SHP77 treated with DMSO at 0.1 percent for 48 hours (cell line): ENCODE measurements at places on chromosomes 7 and 10.

DNA sequence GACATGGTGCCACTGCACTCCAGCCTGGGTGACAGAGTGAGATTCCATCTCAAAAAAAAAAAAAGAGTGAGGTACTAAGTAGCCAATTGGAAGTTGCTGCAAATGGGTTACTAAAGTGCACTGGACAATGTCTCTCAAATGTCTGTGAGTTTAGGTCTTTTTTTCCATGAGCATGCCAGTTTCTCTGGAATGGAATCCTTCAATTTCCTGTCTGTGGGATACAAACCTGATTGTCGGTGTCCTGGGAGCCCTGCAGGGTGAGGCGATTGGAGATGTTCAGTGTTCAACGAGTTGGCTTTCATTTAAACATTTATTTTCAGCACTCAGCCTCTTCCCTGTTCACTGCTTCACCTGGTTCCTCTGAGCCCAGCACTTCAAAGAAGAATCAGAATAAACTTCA, 5.3 kb upstream of the CALD1 start:
- DNase-seq: no peak

DNA sequence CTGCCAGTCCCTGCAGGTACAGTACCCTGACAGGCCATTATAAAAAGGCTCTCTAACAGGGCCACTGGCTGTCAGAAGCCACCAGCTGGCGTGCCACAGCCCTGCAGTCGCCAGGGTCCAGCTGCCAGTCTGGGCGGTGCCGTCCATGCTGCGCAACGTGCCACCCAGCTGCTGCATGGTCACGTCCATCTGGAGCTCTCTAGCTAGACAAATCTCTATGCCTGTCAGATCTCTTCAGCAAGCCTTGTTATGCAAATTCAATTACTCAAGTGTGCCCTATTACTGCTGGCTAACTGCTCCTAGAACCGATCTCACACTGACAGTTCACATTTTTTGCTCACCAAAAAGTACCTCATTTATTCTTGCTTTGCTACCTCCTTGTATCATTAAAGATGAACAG, 75.9 kb downstream of the HIBADH start:
- peak; percentile 95 for DNase-seq

- DNase-seq: no peak
These were observed 464.5 kb downstream of the ARL4A start for GRCh38 chr7:13151978-13152377.

DNA sequence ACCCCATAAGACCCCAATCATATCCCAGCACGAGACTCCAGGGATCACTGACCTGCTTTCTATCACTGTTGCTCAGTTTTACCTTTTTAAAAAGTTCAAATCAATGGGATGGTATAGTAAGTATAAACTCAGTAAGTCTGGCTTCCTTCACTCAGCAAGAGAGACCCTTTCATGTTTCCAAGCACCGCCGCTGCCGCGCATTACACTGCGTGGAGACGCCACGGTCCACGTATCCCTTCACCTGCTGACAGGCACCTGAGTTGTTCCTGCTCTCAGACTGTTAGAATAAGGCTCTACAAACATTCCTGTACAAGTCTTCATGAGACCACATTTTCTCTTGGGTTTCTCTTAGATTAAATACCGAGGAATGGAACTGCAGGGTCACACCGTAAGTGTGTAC, 28.3 kb downstream of the MAD1L1 start:
- DNase-seq: no peak

GRCh38 chr10:96720422-96721206, at the start of gene PIK3AP1:
Gene PIK3AP1 (minus strand): TSS chr10:96720514. CDS start chr10:96720394, 120 bp downstream.
- peak; percentile 75 for DNase-seq

- no peak for DNase-seq
These were observed 183.1 kb downstream of the NRP1 start for GRCh38 chr10:33151344-33151864.

- DNase-seq: no peak
These were observed 13.1 kb downstream of the INHBA start for GRCh38 chr7:41689815-41690214.

- DNase-seq: no peak
These were observed 10.4 kb downstream of the CUL2 start for GRCh38 chr10:35079763-35080162.

GRCh38 chr7:36265680-36266079, 112.6 kb downstream of the EEPD1 start:
- no peak for DNase-seq

GRCh38 chr10:87593702-87594101, 66.0 kb upstream of the PAPSS2 start:
- no peak for DNase-seq

DNA sequence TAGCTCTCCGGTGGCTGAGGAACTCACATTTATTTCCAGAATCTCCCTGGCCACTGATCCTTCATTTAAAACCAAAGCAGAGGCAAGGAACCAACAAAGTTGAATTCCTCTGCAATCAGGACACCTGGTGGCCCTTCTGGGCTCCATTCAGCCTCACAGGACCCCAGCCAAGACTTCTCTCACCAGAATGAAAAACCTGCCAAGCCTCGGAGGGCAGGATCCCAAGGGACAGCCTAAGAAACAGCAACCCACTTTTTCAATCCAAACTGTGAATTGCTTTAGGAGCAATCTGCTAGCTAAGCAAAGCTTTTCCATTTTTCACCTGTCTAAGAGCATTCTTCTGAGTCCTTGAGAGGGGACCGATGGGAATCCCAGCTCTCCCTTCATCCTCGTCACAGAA, 34.6 kb downstream of the OAT start:
- DNase-seq: no peak

DNA sequence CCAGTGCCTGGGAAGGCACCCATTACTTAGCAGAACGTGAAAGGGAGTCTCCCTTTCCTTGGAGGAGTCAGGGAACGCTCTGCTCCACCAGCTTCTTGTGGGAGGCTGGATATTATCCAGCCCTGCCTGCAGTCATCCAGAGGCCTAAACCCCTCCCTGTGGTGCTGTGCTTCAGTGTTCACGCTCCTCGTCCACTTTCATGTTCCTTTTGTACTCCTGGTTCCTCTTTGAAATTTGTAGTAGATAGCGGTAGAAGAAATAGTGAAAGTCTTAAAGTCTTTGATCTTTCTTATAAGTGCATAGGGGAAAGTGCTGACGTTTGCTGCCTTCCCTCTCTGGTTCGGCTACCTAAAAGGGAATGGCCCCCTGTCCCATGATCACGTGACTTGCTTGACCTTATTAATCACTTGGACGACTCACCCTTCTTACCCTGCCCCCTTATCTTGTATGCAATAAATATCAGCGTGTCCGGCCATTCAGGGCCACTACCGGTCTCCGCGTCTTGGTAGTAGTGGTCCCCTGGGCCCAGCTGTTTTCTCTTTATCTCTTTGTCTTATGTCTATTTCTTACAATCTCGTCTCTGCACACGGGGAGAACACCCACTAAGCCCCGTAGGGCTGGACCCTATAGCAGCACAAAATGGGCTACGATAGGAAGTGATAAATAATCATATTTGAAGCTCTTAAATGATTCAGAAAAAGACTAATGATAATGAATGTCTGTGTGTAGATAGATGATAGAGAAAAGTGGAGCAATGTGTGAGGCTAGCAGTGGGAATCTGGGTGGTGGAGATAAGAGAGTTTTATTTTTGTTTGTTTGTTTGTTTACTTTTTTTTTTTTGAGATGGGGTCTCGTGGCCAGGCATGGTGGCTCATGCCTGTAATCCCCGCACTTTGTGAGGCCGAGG, 5.8 kb upstream of the ESYT2 start:
- DNase-seq: no peak

DNA sequence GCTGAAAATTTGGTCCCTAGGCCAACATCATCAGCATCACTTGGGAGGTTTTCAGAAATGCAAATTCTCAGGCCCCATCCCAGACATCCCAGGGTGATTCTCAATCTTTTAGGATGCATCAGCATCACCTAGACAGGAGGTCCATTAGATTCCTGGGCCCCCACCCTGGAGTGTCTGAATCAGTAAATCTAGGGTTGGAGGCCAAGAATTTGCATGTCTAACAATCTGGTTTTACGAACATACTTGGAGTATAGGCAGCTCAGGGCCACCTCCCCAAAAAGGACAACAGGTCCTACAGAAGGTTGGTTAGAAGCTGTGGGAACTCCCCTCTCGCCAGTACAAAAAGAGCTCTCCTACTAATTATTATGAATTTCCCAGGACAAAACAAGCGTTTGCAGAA, 15.5 kb downstream of the ZC3HAV1 start:
- no peak for DNase-seq

- DNase-seq: no peak
These were observed 114.2 kb downstream of the TAF3 start for GRCh38 chr10:7932301-7933036.

DNA sequence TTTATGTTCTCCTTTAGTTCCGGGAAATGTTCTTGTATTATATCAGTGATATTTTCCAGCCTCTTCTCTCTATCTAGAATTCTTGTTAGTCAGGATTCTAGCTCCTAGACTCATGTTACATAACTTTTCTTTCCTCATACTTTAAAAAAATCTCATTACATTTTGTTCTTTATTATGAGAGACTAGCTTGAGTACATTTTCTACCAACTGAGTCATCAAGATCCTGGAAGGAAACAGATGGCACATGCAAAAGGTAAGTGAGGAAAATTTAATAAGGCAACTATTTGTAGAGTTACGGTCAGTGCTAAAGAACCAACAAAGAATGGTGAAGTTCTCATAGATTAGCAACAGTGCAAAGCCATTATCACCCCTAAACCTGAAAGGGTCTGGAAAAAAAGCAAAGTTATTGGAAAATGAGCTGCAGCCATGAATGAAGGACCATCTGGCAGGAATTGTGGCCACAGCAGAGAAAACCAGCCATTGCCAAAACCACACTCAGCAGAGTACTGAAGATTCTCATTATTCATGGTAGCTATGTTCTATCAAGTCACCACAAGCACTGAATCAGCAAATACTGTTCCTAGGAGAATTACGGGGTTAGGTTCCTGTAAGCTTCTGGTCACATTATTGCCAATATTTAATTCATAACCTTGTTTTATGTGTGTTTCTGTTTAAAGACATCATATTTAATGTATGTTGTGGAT, 98.3 kb upstream of the C7orf33 start:
- DNase-seq: no peak
